ENCODE measurements at places on chromosomes 5 and 9.

GRCh38 chr9:124007565-124008302, 3.8 kb upstream of the LHX2 start:
- no peak for DNase-seq

DNA sequence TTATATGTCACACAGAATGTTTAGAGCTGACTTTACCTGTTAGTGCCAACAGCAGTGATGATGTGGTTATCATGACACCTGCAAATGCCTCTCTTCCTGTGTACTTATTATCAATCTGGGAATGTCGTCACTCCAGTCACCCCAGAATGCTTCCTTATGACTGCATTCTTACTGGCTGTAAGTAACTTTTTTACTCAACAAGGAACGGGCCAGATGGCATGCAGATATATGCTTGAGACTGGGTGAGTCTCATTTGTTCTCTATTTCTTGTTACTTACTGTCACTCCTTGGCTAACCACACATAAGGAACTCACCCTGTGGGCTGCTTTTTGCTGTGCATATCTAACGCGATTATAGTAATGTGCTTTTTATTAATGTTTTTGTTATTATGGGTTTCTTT, 385.5 kb upstream of the MEF2C start:
- no peak for DNase-seq

- DNase-seq, result no peak
These were observed 64.3 kb upstream of the BOD1 start for GRCh38 chr5:173680660-173681242.

DNA sequence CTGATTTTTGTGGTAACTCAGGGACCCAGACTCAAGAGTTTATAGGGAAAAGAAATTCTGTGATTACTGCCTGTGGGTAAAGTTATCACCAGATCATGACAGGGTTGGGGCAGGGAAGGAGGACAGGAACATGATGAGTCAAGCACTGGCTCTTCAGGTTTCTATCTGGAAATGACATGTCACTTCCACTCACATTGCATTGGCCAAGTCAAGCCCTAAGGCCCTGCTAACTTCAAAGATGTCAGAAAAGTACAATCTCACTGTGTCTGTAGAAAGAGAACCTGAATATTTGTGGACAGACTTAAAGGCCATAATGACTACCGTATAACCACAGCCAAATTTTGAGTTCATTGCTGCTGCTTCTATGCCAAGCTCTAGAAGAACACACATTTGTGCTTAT, 187.7 kb downstream of the TLE4 start:
- no peak for DNase-seq

DNA sequence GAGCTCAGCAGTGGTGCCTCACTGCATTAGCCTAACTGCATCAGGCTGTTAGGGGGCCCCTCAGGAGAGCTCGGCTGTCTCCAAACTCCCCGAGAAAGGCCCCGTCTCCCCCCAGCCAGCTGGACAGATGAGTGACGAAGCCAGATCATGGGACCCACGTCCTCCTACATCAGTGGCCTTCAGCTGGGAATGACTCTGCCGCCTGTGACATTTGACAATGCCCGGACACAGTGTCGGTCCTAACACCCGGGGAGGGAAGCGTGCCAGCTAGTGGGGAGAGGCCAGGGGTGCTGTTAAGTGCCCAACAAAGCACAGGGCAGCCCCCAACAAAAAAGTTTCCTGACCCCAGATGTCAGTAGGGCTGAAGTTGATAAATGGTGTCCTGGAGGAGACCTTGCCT, 375.2 kb upstream of the IRX2 start:
- DNase-seq, result no peak
